ENCODE measurements at places on chromosomes 6 and 20. TPM values are rescaled to one million over a fixed set of nuclear protein-coding genes. Genes with fewer than 3 reads are reported as not detected.

Gene POU5F1
- 8.6 TPM for polyA plus RNA-seq

Gene MOG
- polyA plus RNA-seq: not detected

Gene SLPI
- polyA plus RNA-seq: 49.4 TPM

Gene TNF
- 0.42 TPM for polyA plus RNA-seq

Gene POM121L2
- polyA plus RNA-seq: 0.02 TPM

Gene KCNG1
- polyA plus RNA-seq: 2.2 TPM

Gene HACE1
- polyA plus RNA-seq: 3.5 TPM

Gene SLC24A3
- 0.49 TPM for polyA plus RNA-seq

Gene BHLHE23
- not detected for polyA plus RNA-seq

Gene FAM217A
- 0.76 TPM for polyA plus RNA-seq

Gene MCCD1
- not detected for polyA plus RNA-seq

Gene TTLL9
- 0.68 TPM for polyA plus RNA-seq

Gene COX4I2
- polyA plus RNA-seq: 7.8 TPM

Gene SNAI1
- 2.9 TPM for polyA plus RNA-seq

Gene PDSS2
- polyA plus RNA-seq: 6.1 TPM

Gene PCMT1
- 35.6 TPM for polyA plus RNA-seq

Gene SRSF12
- 1.0 TPM for polyA plus RNA-seq

Gene HAO1
- 0.54 TPM for polyA plus RNA-seq

Gene EYS
- 0.14 TPM for polyA plus RNA-seq

Gene LRRC73
- polyA plus RNA-seq: 1.5 TPM

Gene TMEM244
- not detected for polyA plus RNA-seq

Gene ENPP5
- 2.7 TPM for polyA plus RNA-seq

Gene CEP85L
- polyA plus RNA-seq: 1.1 TPM

Gene GTSF1L
- polyA plus RNA-seq: not detected

Gene LTB
- 1.4 TPM for polyA plus RNA-seq

Gene ESR1
- polyA plus RNA-seq: 0.77 TPM

Gene TRERF1
- 1.3 TPM for polyA plus RNA-seq

Gene ARMC12
- polyA plus RNA-seq: 2.2 TPM

Gene CITED2
- 19.4 TPM for polyA plus RNA-seq

Gene TREML2
- polyA plus RNA-seq: not detected

Gene OPRL1
- 0.49 TPM for polyA plus RNA-seq

Gene ACSS1
- polyA plus RNA-seq: 34.6 TPM

Gene TTK
- polyA plus RNA-seq: 0.21 TPM

Gene IDH3B
- polyA plus RNA-seq: 51.2 TPM

Gene DOK5
- polyA plus RNA-seq: 0.38 TPM

Gene MED20
- polyA plus RNA-seq: 9.3 TPM

Gene PRRT1
- 5.8 TPM for polyA plus RNA-seq

Gene TCP11
- polyA plus RNA-seq: not detected

Gene KIAA1755
- polyA plus RNA-seq: 1.7 TPM

Gene BAK1
- 7.2 TPM for polyA plus RNA-seq

Gene LZTS3
- polyA plus RNA-seq: 20.3 TPM

Gene PI3
- polyA plus RNA-seq: 0.72 TPM

Gene CALHM4
- not detected for polyA plus RNA-seq

Gene SLC22A7
- polyA plus RNA-seq: not detected

Gene DZANK1
- 2.4 TPM for polyA plus RNA-seq

Gene CENPW
- polyA plus RNA-seq: 2.5 TPM

Gene KPNA5
- 3.4 TPM for polyA plus RNA-seq

Gene IMPG1
- polyA plus RNA-seq: 0.07 TPM

Gene C20orf144
- polyA plus RNA-seq: 0.15 TPM

Gene LST1
- 6.0 TPM for polyA plus RNA-seq

Gene DEFB132
- 0.02 TPM for polyA plus RNA-seq

Gene CAGE1
- polyA plus RNA-seq: not detected
